CD4-positive, alpha-beta T cell treated with Interleukin-17A for 1 hour (primary cell): ENCODE measurements at places on chromosomes 3 and 15.

GRCh38 chr3:121490161-121490560 is 55.6 kb downstream of the POLQ start:
- no peak for DNase-seq

GRCh38 chr3:43249405-43249804 is 36.9 kb upstream of the SNRK start:
- DNase-seq: no peak

- DNase-seq: no peak
Measured at GRCh38 chr3:11543141-11543947, 100.4 kb downstream of the VGLL4 start.

GRCh38 chr15:85795337-85796305 is 896 bp upstream of the KLHL25 start:
- no peak for DNase-seq

- no peak for DNase-seq
Measured at GRCh38 chr3:128051459-128051836, 789 bp upstream of the SEC61A1 start.

DNA sequence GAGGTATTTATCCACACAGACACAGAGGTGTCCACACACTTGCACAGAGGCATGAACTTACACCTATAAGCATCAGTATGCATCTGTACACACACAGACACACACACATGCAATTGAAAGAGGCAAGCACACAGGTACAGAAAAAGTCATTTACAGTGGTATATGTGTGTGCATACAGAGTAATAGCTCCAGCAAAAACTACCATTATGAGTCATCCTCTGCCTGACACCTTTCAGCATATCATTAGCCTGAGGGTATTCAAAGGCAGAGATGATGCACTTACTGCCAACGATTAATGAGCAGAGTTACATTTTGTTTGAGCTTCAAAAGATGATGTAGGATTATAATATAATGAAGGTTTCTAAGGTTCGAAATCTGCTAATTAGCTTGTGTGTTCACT is 100.3 kb upstream of the TPRG1 start:
- DNase-seq: no peak

DNA sequence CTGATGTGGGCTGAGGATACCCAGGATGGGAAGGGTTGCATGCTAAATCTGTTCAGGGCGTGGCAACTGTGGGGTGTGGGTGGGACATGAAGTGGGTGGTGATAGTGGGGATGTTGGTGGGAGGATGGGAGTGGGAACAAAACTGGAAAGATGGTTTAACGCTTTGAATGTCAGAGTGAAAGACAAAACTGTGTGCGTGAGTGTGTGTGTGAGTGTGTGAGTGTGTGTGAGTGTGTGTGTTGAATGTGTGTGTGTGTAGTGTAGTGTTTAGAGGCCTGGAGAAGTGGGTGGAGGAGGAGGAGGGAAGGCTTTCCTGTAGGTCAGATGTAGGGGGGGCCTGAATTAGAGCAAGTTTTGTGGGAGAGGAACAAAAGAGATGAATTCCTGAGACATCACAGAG is 44.2 kb upstream of the ONECUT1 start:
- DNase-seq: no peak

DNA sequence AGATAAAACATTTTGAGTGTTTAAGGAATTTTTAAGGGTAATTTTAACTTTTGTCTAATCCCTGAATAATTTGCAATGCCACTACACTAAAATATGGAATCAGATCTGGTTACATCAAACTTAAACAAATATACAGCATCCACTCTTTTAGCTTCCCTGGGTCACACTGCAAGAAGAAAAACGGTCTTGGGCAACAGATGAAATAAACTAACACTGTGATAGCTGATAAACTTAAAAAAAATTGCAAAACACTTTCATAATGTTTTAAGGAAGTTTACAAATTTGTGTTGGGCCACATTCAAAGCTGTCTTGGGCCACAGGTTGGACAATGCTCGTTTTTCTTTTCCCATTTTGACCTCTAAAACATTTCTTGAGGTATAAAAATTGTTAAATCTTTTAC is 34.3 kb downstream of the CCDC66 start:
- no peak for DNase-seq
